ENCODE measurements at places on chromosomes 5 and 9.

- DNase-seq: no peak
Measured at GRCh38 chr5:155082401-155082800, 68.8 kb downstream of the KIF4B start.

GRCh38 chr9:99445371-99445891 lies 223.3 kb downstream of the SEC61B start:
- no peak for DNase-seq

DNA sequence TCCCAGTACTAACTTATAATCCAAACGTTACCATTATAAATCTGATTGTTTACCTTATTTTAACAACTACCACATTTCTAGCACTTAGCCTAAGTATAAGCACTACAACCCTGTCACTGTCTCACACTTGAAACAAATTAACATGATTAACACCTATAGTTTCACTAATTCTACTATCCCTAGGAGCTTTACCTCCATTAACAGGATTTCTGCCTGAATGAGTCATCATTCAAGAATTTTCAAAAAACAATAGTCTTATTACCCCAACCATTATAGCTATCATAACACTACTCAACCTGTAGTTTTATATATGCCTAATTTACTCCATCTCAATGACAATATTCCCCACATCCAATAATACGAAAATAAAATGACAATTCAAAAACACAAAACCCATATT lies 89.6 kb downstream of the INSL6 start:
- no peak for DNase-seq

DNA sequence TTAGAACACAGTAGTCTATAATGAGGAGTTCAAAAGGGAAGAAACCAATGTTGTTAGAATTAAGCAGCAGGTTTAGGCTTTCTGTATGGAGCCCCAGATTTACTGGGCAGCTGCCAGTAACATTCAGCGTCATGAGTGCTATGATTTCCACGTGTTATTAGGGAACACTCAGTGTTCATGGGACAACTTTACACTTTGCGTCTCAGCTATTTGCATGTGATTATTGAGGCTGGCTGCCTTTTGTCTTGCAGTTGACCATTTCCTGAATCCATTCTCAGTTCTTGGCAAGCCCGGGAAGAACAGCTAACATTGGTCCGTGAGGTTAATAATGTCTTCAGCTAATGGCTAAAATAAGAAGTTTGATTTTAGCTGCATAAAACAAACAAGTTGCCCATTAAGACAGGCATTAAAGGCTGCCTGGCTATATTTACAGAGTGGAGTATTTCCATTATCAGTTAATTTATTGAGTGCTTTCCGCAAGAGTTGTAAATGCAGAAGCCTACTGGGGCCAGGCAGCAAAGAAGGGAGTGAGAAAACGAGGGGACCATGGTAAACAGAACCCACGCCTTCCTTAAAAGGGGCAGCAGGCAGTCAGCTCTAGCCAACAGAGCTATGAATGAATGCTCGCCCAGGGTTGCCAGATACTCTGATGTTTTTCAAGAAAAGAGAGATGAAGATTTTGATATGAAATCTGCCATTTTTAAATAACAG lies 120.9 kb downstream of the PIP5K1B start:
- no peak for DNase-seq

DNA sequence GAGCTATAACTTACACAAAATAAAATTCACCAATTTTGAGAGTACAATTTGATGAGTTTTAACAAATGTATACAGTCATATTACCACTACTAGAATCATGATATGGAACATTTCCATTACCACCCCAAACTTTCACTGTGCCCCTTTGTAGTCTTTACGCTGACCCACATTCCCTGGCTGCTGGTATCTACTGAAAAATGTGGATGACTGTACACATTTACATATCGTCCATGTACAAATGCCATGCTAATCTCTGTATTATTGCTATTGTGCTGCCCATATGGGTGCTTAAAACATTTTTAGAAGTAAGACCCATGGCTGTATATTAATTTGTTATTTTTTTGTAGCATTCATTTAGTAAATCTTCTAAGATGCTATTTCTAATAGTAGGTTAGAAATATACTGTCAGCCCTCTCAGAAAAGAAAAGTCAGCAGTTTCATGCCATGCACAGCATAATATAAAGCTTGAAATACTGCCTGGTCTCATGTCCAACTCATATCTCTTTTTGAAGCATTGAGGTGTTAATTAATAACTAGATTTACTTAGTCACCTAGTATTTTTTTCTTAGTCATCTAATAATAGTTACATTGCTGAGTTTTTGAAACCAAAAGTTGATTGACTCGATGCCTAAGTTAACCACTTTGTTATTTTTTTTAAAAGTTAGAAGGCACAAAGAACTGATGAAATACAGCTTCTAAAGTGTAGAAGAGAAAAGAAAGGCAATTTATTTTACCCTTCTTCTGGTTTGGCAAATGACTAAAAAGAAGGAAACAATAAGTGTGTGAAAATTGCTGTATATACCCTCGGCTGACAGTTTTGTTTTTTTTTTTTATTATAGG lies 188.3 kb upstream of the MEF2C start:
- peak; percentile 16 for DNase-seq

DNA sequence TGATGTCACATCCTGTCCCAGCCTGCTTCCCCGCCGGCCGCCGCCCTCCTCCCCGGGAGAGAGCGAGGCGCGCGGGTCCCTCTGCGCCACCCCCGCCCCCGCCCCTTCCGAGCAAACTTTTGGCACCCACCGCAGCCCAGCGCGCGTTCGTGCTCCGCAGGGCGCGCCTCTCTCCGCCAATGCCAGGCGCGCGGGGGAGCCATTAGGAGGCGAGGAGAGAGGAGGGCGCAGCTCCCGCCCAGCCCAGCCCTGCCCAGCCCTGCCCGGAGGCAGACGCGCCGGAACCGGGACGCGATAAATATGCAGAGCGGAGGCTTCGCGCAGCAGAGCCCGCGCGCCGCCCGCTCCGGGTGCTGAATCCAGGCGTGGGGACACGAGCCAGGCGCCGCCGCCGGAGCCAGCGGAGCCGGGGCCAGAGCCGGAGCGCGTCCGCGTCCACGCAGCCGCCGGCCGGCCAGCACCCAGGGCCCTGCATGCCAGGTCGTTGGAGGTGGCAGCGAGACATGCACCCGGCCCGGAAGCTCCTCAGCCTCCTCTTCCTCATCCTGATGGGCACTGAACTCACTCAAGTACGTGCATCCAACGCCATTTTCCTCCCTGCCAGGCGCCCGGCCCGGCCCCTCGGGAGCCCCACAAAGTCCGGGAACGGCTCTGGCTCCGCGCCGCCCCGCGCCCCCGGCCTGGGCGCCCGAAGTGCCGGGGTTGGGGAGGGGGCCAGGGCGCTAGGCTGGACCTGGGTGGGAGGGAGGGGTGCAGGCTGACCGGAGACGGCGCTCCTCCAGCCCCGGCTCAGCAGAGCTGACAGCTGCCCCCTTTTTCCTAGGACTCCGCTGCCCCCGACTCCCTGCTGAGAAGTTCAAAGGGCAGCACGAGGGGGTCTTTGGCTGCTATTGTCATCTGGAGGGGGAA lies 12.0 kb upstream of the OLFM1 start:
- no peak for DNase-seq

DNA sequence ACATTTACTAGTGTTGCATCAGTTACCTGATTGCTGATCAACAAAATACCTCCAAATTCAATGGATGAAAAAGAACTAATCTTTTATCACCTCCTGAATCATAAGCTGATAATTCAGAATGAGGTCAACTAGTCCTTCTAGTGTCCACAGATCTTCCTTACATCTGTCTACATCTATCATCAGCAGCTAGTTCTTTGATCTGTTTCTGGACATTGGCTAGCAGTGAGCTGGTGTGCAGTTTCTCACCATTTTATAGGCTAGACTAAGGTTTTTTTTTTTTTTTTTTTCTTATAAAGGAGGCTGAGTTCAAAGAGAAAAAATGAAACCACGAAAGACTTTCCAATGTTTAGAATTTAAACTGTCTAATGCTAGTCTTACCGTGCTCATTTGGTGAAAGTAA lies 534.3 kb upstream of the ST8SIA4 start:
- DNase-seq: no peak

DNA sequence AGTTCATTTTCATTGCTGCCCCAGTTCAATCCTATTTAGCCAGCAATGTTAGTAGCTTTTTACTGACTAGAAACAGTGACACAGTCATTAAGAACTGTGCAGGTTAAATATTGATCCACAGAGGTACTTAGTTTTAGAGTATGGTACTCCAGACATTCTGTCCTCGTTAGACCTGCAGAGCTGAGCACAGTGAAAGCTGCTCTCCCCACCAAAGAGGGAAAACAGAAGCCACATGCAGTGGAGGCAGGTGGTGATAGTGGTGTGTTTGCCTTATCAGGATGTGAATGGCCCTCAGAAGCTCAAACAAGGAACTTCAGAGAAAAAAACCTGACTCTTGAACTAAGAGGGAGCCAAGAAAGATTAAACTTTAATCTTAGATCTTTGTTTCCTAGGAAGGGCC lies 75.5 kb downstream of the UNC13B start:
- DNase-seq: no peak

DNA sequence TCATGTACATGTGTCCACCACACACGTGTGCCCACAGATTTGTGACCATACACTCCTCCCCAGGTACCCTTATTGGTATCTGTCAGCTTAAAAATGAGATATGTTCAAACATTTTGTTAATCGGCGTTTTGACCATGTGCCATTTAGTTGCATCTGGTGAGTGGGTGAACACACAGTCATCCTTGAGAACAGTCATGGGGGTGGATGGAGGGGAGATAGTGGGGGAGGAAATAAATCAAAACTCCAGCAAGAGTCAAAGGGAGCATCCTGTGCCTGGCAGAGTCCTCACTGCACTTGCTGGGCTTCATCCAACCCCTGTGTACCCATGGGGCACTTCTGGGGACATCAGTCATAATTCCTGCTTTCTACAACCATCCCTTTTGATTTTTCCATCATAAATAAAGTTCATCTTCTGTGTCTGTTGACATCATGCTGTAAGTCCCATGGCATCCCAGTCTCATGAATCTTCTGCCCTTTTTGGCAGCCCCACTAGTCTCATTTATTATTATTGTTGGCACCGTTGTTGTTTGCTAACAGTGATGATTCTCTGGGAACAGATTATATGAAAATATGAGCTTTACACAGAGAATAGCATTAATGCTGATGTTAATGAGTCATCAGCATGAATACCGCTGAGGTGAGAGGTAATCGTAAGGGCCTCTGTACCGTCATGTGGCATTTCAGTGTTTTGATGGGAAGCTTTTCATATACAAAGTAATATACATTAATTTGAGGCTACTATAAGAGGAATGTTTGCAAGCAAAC lies 24.4 kb upstream of the CLK4 start:
- DNase-seq: no peak

DNA sequence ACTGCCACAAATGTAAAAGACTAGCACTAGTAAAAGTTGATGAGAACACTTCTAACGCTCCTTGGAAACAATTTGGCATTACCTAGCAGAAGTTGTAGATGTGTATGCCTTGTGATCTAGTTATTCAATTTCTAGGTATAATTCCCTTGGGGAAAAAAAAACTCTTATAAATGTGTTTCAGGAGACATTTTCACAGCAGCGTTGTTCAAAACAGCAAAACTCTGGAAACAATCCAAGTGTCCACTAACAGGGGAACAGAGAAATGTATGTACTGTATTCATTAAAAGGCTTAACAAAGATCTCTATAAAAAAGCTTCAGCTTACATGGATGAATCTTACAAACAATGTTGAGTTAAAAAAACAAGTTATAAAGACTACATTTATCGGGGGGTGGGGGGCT lies 30.4 kb downstream of the NR3C1 start:
- DNase-seq: no peak

- no peak for DNase-seq
Measured at GRCh38 chr5:156331181-156331580, 4.2 kb downstream of the SGCD start.

GRCh38 chr9:112541685-112542084 lies 55.1 kb downstream of the KIAA1958 start:
- no peak for DNase-seq

DNA sequence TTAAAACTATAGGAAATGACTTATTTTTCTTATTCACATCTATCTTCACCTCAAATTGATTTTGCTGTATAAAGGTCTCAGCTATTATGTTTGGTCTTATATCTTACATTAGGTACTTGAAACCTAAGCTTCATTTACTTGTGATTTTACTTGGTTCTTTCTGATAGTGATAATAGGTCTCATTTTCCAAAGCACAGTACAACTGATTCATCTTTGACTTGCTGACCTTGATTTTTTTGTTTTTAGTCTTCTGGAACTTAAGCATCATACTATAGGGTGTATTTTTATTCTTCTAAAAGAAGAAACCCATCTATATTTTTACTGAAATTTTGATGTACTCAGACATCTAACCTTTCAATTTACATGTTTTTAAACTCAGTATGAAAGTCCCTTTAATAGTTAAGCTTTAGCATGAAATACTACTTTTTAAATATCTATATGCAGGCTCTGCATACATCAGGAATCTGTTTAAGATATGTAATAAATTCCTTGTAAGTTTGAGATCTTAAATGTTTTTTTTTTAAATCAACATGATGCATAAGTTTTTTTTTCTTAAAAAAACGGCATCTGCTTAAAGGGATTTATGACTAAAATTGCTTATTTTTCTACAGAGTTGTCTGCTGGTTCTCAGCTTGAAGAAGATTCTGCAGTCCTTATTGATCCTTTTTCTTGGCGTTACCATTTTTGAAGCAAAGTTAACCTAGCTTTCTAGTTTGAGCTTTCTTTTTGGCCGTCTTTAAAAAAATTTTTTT lies 13.3 kb downstream of the MATR3 start:
- DNase-seq: no peak

DNA sequence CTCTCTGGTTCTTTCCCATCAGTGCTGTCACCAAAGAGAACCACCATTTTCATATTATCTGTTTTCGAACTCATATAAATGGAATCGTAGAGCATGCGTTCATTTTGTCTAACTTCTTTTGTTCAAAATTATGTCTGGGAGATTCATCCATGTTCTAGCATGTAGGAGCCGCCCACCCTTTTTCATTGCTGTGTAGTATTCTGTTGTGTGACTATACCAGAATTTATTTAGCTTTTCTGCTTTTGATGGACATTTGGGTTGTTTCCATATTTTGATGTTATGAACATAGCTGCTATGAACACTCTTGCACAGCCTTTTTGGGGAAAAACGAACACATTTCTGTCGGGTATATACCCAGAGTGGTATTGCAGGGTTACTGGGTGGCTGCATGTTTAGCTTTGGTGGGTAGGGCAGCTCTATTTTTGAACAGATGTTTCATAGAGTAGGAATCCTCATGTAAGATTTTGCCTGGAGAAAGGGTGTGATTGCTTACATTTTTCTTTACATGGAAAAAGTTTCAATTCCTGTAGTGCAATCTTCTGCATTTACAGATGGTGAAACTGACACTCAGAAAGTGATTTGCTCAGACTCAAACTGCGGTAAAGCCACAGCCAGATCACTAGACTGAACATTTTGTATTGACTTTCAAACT lies 100.2 kb upstream of the IL12B start:
- no peak for DNase-seq

DNA sequence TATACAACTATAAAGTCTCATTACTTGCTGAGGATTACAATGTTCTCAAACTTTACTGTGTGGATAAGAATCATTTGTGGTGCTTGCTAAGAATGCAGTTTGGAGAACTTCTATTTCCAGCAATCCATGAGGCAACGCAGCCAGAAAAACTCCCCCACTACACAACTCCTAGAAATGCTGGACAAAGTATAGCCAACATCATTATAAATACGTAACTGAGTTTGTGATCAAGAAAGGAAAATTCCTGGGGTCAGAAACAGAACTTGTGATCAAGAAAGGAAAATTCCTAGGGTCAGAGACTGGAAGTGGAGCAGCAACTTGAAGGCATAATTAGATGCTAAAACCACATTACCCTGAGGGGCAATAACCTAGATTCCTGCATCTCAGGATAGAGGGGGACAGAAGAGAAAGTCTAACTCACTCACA lies 81.1 kb downstream of the MAT2B start:
- no peak for DNase-seq

GRCh38 chr5:87735923-87736322 lies 323.2 kb upstream of the CCNH start:
- DNase-seq: no peak

- peak; percentile 68 for DNase-seq
Measured at GRCh38 chr5:81971712-81972491, at the start of gene ATG10. TSS of gene ATG10 (plus strand) at chr5:81972023. CDS start at chr5:81987571, 15,548 bp downstream.

All from GM12864 (cell line).